Left renal cortex interstitium (tissue), 4 donors: ENCODE measurements at places on chromosomes 2 and 18. TPM values are rescaled to one million over a fixed set of nuclear protein-coding genes. Genes with fewer than 3 reads are reported as not detected.
A peak's percentile ranks its signal among the peaks of the same experiment; 100 is the strongest.

- DNase-seq, result no peak
Observed at GRCh38 chr18:22688877-22689496, 244.1 kb upstream of the RBBP8 start.

GRCh38 chr2:205500951-205501350 lies 181.3 kb upstream of the NRP2 start:
- no peak for DNase-seq

DNA sequence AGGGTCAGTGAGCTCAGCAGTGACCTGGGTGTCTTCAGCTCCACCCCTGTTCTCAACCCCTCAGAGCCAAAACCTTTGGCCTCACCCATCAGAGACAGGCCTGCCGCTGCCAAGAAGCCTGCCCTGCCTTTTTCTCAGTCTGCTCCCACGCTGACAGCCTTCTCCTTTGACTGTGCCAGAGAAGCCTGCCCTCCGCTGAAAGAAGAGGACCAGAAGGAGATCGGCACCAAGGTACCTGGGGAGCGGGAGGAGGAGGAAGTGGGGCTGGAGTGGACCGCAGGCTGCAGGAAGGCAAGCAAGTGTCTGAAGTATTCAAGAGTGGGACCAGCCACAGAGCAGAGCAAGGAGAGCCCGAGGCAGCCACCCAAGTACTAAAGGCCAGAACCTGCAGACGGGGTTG lies 33.2 kb downstream of the TOGARAM2 start:
- no peak for DNase-seq

DNA sequence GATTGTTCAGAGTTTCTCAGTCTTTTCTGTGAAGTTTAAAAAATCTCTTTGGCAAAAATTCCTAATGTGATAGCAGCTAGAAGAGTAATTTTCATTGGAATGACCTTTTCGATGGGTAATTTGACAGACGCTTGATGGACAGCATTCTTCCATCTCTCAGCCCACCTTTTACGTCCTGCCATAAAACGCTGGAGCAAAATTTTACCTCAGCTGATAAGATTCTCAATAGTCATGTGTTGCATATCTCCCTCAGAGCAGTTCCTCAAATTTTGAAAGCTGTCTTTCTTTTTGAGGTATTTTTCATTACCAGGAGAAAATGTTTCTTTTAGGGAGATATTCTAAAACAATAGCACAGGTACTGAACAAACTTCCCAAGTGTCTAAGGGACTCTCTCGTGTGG lies 441.4 kb downstream of the PARD3B start:
- DNase-seq, result no peak

- no peak for DNase-seq
Observed at GRCh38 chr2:197236816-197237215, 73.8 kb downstream of the ANKRD44 start.

DNA sequence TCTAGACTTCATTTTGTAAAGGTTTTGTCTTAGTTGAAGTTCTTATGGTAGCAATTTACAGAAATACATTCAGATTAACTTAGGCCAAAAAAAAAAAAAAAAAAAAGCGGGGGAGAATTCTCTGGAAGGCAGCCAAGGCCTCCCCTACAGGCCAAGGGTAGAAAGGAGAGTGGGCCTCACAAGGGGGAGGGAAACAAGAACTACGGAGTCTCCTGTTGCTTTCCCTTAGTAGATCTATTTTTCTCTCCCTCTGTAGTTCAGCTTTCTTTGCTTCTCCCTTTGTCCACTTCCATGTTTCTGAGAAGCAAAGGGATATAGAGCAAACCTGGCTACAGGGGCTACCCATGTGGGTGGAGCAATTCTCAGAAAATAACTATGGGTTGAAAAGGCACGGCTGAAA lies 2.4 kb upstream of the STK11IP start:
- no peak for DNase-seq

DNA sequence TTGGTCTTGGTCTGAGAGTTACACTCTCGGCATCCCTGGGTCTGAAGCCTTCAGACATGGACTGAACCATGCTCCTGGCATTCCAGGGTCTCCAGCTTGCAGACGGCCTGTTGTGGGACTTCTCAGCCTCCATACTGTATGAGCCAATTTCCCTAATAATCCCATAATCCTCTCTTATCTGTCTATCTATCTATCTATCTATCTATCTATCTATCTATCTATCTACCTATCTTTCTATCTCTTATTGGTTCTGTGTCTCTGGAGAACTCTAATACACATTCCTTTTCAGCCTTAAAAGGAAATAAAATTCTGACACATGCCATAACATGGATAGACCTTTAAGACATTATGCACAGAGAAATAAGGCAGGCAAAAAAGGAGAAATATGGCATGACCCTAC lies 24.4 kb downstream of the SLC39A6 start:
- no peak for DNase-seq

DNA sequence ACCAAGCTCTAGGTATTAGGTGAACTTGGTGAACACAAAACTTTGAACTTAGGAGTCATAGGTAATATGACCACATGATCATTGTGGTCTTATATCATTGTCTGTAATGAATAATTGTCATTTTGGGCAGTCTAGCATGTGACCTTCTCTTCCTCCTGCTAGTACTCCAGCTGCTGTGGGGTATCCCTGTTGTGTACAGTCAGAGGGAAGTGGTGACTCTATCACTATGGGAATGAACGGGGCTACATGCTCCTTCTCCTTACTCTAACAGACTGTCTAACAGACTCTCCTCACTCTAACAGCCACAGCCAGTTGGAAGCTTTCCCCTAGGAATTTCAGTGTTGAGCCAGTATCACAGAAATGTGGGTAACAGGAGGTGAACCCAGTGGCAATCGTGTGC lies 68.2 kb upstream of the NEDD4L start:
- no peak for DNase-seq

DNA sequence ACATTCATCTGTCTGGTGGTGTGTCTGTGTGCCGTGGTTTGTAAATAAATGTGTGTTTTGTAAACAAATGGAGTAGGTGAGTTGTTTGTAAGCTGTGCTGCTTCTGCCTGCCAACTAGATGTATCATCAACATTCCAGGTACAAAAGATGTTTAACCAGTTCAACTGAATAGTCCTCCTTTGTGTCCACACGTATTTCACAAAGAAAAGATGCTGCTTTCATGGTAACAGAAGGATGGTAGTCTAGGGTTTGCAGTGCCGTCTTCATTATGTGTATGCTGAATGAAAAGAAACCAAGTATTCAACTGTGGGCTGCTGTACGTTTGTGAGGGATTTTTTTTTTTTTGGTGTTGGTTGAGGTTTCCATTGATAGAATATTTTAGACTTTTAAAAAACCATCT lies 72.1 kb downstream of the CAMKMT start:
- DNase-seq, result no peak

DNA sequence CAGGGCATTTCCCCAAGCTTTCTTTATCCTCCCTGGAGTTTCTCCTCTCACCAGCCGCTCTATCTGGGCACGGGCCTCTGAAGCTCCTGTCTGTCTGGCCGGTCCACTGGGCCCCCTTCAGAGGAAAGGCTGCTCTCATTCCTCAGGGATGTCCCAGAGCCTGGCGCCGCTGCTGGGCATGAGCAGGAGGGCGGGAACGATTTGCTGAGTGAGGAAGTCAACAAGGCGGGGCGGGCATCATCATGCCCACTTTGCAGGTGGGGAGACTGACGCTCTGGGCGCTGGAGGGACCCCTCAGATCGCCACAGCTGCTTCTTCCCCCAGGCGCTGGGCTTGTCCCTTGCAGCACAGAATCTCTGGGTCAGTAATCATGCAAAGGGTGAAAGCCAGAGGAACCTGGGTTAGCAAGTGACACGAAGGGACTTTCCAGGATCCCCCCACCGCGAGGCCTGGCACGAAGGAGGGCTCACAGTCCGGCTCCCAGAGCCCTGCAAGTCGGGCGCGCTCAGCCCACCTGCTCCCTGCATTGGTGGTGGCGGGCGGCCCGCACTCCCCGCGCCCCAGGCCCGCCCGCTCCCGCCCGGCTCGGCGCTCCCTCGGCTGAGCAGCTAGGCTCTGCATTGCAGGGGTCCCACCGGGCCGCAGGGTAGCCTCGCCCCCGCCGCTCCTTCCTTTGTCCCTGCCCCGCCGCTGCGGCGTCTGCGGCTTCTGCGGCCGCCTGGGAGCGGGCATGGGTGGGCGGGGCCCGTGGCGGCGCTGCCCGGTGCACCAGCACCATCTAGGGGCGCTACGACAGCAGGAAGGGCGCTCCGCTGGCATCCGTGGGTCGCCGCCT lies 157.8 kb downstream of the CYRIA start:
- DNase-seq, result peak; percentile 32

DNA sequence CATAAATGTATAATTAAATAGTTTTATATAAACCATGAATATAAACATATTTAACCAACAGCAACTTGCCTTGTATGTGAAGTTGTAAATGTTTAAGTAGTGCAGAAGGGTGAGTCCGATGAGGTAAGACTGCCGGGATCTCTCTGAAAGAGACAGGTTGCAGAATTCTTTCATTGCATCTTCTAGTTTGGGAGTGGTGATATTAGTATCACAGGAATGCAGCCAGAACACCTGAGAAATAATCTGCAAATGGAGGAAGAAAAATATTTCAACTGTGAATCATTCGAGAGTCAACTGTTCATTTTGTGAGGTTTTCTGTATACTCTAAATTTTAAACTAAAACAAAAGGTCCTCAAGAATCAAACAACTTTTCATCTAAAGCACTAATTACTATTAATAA lies 123.0 kb downstream of the ABCA12 start:
- DNase-seq, result no peak

GRCh38 chr2:238202326-238203093 lies 985 bp downstream of the ILKAP start:
- DNase-seq, result no peak

GRCh38 chr2:135931776-135932443 lies 53.5 kb downstream of the DARS1 start:
- no peak for DNase-seq

GRCh38 chr2:176157499-176158185 lies 535 bp downstream of the HOXD3 start:
- DNase-seq, result no peak

GRCh38 chr2:126616606-126617069 lies 39.3 kb upstream of the GYPC start:
- DNase-seq, result no peak

DNA sequence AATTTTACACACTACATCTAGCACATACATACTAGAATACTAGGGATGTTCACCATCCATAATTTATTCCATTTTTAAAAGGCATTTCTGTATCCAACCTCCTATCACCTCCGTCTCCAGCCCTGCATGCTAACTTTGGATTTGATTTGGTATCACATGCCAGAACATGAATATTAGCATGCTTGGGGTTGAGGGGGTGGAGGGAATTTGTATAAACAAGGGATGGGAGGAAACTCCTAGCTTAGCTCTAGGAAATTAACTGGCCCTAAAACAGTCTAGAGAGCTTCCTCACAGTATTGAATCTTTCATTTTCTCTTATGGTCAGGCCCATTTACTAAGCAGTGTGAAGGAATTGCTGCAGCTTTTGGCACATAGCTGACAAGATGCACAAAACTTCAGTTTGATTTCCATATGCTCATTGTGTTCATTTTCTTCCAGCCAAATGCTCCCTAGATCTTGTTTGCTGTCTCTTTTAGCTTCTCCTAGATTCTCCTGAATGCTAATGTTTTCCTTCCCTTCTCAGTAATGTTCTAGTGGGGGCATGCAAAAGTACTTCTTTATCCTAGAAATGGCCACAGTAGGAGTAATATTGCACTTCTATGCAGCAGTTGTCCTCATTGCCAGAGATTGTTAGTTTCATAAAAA lies 135.2 kb downstream of the VWC2L start:
- DNase-seq, result no peak

DNA sequence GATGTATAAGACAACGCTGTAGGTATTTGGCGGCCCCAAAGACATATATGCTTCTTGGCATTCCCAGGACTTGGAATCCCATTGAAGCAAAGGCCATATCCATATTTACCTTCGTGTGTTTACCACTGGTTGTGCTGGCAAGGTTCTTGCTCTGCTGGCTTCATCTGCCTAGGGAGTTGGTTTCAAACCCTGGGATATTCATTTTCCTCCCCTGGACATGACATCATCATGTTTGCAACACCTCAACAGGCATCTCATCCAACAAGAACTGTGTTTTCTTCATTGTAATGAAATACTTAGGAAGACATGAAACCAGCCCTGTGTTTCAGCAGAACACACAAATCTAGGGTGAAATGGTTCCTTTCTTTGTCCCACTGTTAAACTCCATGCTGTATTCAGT lies 77.9 kb upstream of the PHLPP1 start:
- no peak for DNase-seq

DNA sequence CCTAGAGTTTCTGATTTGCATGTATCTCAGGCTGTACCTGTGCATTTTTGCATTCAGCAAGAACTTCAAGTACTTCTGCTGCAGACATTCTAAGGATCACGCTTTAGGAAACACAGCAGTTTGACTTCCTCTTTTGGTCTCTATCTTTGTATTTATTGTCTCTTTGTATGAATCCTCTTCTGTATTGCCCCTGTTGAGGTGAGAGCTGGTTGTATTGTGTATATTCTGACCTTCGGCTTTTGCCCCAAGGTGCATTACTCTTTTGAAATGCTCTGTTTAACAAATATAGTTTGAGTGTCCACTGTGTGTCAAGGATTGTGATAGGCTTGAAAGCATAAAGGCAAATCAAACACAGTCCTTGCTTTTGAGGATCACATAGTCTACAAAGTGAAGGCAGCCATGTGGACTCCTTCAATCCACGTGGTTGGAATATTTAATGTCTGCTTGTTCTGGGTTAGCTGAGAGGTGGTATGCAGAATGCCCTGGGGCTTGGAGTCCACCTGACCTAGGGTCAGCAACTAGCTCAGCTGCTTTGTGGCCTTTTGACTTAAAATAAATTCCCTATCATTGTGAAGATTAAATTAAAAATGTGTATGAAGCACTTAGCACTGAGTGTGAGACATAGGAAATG lies 108.1 kb downstream of the LYPD6 start:
- no peak for DNase-seq

DNA sequence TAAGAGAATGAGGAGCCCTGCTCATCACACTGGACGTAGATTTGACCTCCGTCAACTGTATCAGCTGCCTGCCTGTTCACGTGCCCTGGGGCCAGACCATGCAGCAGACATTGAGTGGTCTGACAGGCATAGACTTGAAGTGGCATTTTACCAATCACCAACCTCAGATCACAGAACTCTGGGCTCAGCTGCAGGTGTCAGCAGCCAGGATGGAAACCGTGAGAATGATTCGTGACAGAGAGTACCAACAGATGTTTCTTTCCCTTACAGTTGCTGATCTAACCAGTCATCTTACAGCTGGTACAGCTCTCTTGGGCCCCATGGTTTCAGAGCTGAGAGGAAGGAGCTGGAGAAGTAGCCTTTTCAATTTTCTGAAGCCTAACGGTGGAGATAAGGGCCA lies 148.9 kb downstream of the EN1 start:
- no peak for DNase-seq

- no peak for DNase-seq
Observed at GRCh38 chr2:100126201-100126600, 16.2 kb downstream of the AFF3 start.

The CKAP2L gene
- 15.4 TPM for polyA plus RNA-seq

The EMILIN1 gene
- 79.5 TPM for polyA plus RNA-seq

The RNF181 gene
- polyA plus RNA-seq, result 135 TPM

The RALBP1 gene
- 86.4 TPM for polyA plus RNA-seq

The AGPS gene
- polyA plus RNA-seq, result 48.9 TPM

The CPLX4 gene
- polyA plus RNA-seq, result 0.19 TPM

The TCF23 gene
- 0.42 TPM for polyA plus RNA-seq

The SERPINB4 gene
- polyA plus RNA-seq, result not detected

The CDCA7 gene
- polyA plus RNA-seq, result 34.7 TPM

The UGT1A1 gene
- 0.44 TPM for polyA plus RNA-seq

The C2orf78 gene
- not detected for polyA plus RNA-seq

The RNF152 gene
- 14.3 TPM for polyA plus RNA-seq
